Aorta (tissue), 5 donors: ENCODE measurements at places on chromosomes 2 and 18.

- no peak overlapping the region for H3K4me3 ChIP-seq
- no peaks in the 10 kb centered on the region for H3K4me1 ChIP-seq
- no peak overlapping the region for H3K27ac ChIP-seq
- DNase-seq: no peak
Observed at GRCh38 chr2:176409671-176410070, 140.4 kb downstream of the MTX2 start.

DNA sequence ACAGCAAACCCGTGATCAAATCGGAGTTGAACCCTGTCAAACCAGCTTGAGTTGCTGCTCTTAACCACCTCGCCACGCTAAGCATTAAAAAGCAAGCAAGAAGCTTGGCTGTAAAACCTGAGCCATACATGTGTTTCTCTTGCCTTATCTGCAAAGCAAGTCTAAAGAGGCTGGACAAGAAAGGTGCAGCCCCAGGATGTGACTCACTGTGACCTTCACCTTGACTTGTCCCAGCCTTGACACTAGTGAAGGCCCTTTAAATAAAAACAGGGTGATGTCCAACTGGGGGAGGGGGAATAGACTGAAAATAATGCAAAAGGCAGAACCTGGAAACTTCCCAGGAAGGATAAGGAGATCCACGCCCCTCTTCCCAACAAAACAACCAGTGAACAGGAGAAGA lies 127.6 kb upstream of the NPAS2 start:
- no peaks in the 10 kb centered on the region for H3K36me3 ChIP-seq
- H3K4me1 ChIP-seq: no peaks in the 10 kb centered on the region
- no peak overlapping the region for H3K4me3 ChIP-seq
- H3K27ac ChIP-seq: no peak overlapping the region

GRCh38 chr18:31103423-31103822 lies 1.2 kb upstream of the DSC2 start:
- no peak overlapping the region for H3K27ac ChIP-seq
- H3K4me1 ChIP-seq: no peaks in the 10 kb centered on the region
- no peaks in the 10 kb centered on the region for H3K36me3 ChIP-seq
- H3K27me3 ChIP-seq: no peaks in the 10 kb centered on the region
- no peak for DNase-seq
- no peak overlapping the region for H3K4me3 ChIP-seq

GRCh38 chr18:6857300-6857699 lies 127.8 kb downstream of the ARHGAP28 start:
- H3K27me3 ChIP-seq: no peaks in the 10 kb centered on the region
- no peaks in the 10 kb centered on the region for H3K4me1 ChIP-seq
- H3K27ac ChIP-seq: no peak overlapping the region

GRCh38 chr2:140457483-140457882 lies 1673.3 kb downstream of the LRP1B start:
- H3K27me3 ChIP-seq: no peaks in the 10 kb centered on the region
- H3K36me3 ChIP-seq: no peaks in the 10 kb centered on the region
- H3K27ac ChIP-seq: no peak overlapping the region
- no peaks in the 10 kb centered on the region for H3K4me1 ChIP-seq
- H3K4me3 ChIP-seq: no peak overlapping the region

DNA sequence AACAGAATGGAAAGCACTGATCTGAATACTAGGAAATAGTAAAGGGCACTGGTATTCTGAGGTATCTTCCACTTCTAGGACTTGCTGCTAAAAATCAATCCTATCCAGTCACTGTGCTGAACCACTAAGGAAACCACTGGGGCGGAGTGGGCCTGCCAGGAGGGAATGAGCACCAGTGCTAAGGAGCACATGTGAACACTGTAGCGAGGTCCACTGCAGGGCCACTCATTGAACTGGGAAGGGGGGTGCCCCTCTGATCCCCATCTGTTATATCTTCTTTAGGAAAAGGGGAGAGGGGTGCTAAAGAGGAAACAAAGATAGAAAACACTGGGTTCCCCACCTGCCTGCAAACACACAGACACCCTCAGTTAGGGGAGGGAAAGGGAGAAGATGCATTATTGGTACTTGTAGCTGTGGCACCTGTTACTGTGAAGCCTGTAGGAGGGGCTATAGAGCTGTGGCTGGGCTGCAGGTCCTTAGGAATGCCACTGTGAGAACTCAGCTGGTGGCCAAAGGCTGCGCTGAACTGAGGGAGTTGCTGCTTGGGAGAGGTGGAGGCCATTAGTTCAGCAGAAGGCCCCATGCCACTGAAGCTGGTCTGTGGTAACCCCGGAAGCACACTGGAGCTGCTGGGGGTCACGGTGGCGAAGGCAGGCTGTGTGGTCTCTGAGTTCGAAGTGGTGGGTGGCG lies 81.8 kb downstream of the INO80D start:
- no peaks in the 10 kb centered on the region for H3K27me3 ChIP-seq
- H3K27ac ChIP-seq: no peak overlapping the region
- no peak overlapping the region for H3K4me3 ChIP-seq
- no peaks in the 10 kb centered on the region for H3K4me1 ChIP-seq
- DNase-seq: no peak
- H3K36me3 ChIP-seq: peaks cover 6% of the 10 kb centered on the region

- no peaks in the 10 kb centered on the region for H3K27me3 ChIP-seq
- no peak for DNase-seq
- no peak overlapping the region for H3K4me3 ChIP-seq
- H3K36me3 ChIP-seq: no peaks in the 10 kb centered on the region
- H3K4me1 ChIP-seq: no peaks in the 10 kb centered on the region
Observed at GRCh38 chr2:188598551-188598950, 306.9 kb downstream of the GULP1 start.

DNA sequence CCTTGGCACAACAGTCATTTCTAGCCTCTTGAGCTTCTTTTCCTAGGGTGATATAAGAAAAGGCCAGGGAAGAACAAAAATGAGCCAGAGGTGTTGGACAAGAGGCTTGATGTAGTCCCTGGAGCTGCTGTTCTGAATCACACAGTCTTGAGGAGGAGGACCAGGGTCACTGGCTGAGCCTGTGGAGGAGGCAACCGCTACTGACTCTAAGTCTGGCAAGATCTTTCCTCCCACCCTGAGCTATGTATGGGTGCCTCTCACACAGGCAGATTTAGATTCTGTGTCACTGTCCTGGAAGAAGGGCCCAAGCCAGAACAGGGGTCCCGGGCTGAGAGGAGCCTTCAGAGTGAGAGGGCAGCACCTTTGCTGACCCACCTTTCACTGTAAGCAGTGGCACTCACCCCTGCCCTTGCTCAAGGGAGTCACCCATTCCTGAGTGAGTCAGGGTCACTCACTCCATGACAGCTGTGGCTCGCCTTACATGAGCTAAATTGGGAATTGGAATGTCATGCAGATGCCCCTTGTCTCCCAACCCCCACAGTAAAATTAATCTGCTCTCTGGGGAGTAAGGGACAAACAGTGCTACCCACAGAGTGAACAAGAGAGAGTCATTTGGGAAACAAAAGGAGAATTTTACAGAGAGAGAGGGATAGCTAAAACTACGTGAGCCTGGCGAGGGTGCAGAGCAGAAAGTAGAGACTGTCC lies at the start of gene TRIM54:
Gene TRIM54 (plus strand): TSS at position 575 of the 705 bp plus-strand sequence. CDS start 303 bp downstream, outside the sequence.
- H3K27ac ChIP-seq: no peak within 1 kb of the TSS
- H3K4me3 ChIP-seq: no peak within 1 kb of the TSS
- H3K36me3 ChIP-seq: no peaks in the 10 kb centered on the region
- DNase-seq: no peak
- no peaks in the 10 kb centered on the region for H3K4me1 ChIP-seq

DNA sequence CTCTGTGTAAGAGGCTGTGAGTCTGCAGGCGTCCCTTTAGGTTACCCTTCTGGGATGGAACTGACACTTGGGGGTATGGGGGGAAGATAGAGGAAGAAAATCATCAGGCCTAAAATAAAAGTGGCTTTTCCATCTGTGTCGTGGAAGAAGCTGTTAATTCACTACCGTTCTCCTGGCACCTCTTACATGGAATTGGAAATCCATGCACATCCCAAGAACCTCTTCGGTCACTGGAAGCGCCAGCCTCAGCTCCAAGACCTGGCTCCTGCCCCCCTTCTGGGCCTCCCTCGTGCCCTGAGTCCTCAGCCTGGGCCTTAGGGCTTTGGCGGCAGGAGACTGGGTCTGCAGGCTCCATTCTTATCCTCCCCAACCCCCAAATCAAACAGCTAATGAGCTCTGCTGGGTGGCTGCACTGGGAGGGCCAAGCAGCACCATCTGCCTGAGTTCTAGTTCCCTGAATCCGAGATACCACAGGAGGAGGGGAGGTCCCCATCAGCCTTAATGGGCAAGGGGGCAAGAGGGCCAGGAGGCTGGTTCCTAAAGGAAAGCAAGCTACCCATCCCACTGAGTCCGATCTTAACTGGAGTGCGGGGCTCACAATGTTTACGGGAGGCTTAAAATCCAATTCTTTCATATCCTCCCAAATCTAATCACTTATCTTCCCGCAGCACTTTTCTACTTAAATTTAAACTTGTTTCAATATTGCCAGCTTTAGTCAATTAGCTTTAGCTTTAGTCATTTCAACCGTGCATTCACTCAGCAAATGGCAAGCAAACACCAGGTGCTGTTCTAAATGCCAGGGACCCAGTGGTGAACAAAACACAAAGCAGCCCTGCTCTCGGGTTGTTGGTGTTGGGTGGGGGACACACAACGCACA lies 52.8 kb downstream of the FAM178B start:
- no peak overlapping the region for H3K4me3 ChIP-seq
- DNase-seq: no peak
- H3K4me1 ChIP-seq: no peaks in the 10 kb centered on the region
- no peaks in the 10 kb centered on the region for H3K36me3 ChIP-seq
- H3K27me3 ChIP-seq: no peaks in the 10 kb centered on the region

GRCh38 chr2:86223140-86223926 lies 24.1 kb downstream of the MRPL35 start:
- H3K27ac ChIP-seq: peak overlapping the region; percentile 80
- H3K4me1 ChIP-seq: peaks cover 3% of the 10 kb centered on the region
- no peak overlapping the region for H3K4me3 ChIP-seq
- no peaks in the 10 kb centered on the region for H3K36me3 ChIP-seq
- no peaks in the 10 kb centered on the region for H3K27me3 ChIP-seq
- DNase-seq: peak; percentile 82

DNA sequence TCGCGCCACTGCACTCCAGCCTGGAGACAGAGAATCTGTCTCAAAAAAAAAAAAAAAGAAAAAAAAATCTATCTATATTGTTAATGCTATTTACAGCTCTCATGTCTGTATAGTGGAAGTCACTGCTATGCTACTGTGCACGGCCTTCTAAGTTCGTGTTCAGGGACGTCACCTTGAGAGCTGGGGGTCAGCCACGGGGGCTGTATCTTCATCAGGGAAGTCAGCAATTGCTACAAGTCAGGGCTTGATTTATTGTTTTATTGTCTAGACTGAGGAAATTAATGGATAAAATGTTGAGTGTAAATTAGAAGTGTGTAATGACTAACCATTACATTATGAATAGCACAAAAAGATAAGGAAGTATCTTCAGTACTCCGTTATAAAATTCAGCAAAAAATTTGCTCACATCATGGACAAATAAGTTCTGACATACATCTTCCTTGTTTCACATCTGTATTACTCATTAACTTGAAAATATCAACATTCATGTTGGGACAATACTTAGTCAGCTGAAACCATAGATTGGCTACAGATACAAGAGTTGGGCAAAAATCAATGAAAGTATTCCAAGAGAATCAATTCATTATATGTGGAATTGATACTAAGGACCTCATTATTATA lies 136.6 kb upstream of the SEC11C start:
- H3K27me3 ChIP-seq: no peaks in the 10 kb centered on the region
- H3K4me3 ChIP-seq: no peak overlapping the region
- H3K4me1 ChIP-seq: no peaks in the 10 kb centered on the region

DNA sequence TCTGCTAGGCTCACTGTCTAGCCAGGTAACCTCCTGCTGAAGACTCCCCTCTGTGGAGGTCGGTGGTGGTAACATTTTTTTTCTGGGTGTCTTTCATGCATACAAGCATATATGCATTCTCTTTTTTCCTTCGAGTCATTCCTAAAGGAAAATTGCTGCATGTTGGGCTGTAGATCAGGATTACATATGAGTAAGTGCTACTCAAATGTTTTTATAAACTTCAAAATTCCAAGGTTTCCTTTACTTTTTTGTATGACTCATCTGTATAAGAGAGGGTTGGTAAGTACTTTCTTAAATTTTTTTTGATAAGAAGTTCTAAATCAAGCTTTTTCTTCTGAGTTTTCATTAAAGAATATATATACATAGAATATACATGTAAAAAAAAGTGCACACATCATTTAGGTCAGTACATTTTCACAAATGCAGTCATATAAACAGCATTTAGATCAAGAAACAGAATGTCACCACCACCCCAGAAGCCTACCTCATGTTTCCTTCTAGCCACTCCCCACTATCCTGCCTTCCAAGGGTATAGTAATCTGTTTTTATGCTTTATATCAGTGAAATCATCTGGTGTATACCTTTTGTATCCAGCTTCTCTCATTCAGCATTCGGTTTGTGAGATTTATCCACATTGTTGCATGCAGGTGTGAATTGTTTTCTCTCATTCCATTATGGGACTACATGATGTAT lies 128.0 kb upstream of the MAP3K20 start:
- H3K36me3 ChIP-seq: no peaks in the 10 kb centered on the region
- H3K27ac ChIP-seq: no peak overlapping the region
- H3K27me3 ChIP-seq: no peaks in the 10 kb centered on the region
- no peak overlapping the region for H3K4me3 ChIP-seq
- no peaks in the 10 kb centered on the region for H3K4me1 ChIP-seq

- no peaks in the 10 kb centered on the region for H3K36me3 ChIP-seq
- H3K4me1 ChIP-seq: no peaks in the 10 kb centered on the region
- no peaks in the 10 kb centered on the region for H3K27me3 ChIP-seq
Observed at GRCh38 chr2:170216428-170216827, 38.5 kb downstream of the MYO3B start.

GRCh38 chr2:62334009-62334408 lies 138.1 kb downstream of the B3GNT2 start:
- no peak overlapping the region for H3K4me3 ChIP-seq
- no peaks in the 10 kb centered on the region for H3K27me3 ChIP-seq

- no peaks in the 10 kb centered on the region for H3K4me1 ChIP-seq
- no peaks in the 10 kb centered on the region for H3K27me3 ChIP-seq
- no peaks in the 10 kb centered on the region for H3K36me3 ChIP-seq
- H3K27ac ChIP-seq: no peak overlapping the region
Observed at GRCh38 chr2:165631089-165631488, 161.6 kb downstream of the CSRNP3 start.

DNA sequence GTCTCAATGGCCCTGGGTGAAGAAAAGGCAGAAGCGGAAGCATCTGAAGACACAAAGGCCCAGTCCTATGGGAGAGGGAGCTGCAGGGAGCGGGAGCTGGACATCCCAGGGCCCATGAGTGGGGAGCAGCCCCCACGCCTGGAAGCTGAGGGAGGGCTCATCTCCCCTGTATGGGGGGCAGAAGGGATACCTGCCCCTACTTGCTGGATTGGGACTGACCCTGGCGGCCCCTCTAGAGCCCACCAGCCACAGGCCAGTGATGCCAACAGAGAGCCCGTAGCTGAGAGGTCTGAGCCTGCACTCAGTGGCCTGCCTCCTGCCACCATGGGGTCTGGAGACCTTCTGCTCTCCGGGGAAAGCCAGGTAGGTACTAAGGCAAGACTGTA lies 13.2 kb downstream of the CEP68 start:
- H3K4me3 ChIP-seq: no peak overlapping the region
- no peaks in the 10 kb centered on the region for H3K4me1 ChIP-seq
- no peak for DNase-seq
- H3K27me3 ChIP-seq: no peaks in the 10 kb centered on the region
- peak overlapping the region; percentile 14 for H3K27ac ChIP-seq
- peaks cover 8% of the 10 kb centered on the region for H3K36me3 ChIP-seq
